Heart right ventricle (tissue), 16 donors: ENCODE measurements at places on chromosomes 6 and 20. TPM values are rescaled to one million over a fixed set of nuclear protein-coding genes. Genes with fewer than 3 reads are reported as not detected.

Gene HCRTR2
- not detected for total RNA-seq

Gene MCCD1
- total RNA-seq = not detected

GRCh38 chr6:163367497-163368183 is 46.9 kb upstream of the QKI start:
- DNase-seq = no peak

DNA sequence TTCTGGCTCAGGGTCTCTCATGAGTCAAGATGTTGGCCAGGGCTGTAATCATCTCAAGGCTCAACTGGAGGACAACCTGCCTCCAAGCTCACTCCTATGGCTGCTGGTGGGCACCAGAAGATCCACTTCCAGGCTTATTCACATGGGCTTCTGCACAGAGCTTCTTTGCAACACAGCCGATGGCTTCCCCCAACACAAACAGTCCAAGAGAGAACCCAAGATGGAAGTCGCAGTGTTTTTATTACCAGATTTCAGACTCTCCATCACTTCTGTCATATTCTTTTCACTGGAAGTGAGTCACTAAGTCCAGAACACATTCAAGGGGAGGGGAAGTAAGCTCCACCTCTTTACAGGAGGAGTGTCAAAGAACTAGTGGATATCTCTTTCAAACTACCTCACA is 75.5 kb downstream of the CD164 start:
- no peak for DNase-seq

DNA sequence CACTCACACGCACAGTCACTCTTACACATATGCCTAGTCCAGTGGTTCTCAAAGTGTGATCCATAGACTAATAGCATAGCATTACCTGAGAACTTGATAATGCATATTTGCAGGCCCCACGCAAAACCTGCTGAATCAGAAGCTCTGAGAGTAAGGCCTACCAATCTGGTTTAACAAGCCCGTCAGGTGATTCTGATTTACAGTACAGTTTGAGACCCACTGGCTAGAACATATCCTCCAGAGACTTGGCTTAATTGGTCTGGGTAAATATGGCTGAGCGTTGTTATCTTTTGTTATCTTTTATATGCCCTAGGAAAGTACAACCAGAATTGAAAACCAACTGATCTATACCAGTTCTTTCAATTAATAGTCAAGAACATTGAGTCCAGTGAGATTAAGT is 9.6 kb downstream of the TSPYL4 start:
- no peak for DNase-seq

DNA sequence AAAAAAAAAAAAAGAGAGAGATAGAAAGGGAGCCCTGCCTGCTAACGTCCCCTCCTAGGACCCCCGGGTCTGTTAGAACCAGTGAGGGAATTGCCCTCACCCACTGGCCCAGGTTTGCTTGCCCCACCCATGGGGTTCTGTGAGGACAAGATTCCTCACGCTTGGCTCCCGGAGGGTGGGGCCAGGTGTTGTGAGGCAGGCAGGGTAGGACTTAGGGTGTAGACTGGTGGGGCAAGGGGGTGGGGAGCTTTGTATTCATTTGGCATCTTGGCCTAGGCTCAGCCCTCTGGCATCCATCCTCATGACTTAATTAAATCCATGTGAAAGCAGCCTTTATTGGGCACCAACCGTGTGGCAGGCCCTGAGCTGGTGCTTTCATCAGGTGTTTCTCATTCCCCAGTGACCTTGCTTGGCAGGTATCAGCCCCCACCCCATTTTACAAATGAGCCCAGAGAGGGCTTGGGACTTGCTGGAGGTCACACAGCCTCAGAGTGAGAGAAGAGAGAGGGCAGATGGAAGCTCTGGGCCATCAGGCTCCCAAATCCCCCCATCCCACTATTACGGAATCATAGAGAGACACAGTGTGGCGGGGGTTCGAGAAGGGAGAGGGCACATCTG is 19.0 kb downstream of the RAB44 start:
- no peak for DNase-seq

- DNase-seq = no peak
Observed at GRCh38 chr6:31711233-31711632, 3.9 kb upstream of the LY6G6D start.

DNA sequence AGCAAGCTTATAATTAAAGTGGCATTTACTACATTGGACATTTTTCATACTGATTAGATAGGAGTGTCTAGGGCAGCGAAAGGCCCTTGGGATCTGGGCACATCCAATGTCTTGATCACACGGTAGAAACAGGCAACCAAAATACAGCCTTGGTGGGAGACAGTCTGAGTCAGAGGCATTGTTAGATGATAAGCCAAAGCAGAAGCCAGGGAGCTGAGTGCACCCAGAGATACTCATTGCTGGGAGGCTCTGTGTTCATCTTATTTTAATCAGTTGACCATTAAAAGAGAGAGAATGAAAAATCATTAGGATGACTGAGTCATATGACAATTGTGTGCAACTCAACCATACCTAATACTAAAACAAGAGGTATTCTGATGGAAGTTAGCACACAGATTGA is 109.5 kb downstream of the LCA5 start:
- DNase-seq = no peak

DNA sequence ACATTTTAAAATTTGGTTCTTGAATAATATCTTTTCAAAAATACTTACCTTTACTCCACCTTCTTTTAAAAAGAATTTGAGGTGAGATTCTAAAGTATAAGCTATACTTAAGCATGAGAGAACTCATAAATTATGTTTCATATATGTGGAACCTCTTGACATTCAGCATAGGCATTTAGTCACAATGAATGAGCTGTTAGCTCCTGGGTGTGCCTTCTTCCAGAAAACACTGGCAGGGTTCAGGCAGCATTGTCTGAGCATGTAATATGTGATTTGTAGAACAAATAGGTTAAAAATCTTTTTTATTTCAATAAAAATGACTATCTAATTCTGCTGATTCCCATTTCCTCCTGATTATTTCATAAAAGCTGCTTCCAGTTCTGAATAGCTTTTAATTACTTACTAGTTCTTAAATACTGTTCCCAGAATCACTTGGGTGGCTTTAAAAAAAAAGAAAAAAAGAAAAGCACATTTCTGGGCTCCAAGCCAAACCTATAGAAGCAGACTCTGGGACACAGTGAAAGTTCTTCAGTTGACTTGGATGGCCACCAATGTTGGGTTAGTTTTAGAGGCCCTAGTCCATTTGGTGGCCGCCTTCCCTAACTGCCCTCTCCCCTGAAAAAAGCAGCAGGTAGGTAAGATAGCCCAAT is 20.2 kb downstream of the RNF8 start:
- DNase-seq = no peak

Gene SHLD1
- 4.7 TPM for total RNA-seq

Gene CDSN
- 0.11 TPM for total RNA-seq

Gene EFCAB8
- total RNA-seq = not detected

DNA sequence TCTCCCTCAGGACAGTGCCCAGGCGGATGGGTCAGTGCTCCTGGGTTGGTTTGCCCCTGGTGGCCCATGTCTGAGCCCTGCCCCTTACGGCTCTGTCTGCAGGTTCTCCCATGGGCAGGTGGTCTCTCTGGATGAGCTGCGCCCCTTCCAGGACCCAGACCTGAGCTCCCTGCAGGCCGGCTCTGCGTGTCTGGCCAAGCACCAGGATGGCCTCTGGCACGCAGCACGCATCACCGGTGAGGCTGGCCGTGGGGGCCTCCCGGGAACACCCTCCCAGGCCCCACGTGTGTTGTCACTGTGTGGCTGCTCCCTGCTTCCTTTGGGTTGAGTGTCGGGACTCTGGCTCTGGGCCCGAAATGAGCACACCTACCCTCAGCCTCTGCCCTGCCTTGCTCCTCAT is 3.3 kb upstream of the LIME1 start:
- no peak for DNase-seq

DNA sequence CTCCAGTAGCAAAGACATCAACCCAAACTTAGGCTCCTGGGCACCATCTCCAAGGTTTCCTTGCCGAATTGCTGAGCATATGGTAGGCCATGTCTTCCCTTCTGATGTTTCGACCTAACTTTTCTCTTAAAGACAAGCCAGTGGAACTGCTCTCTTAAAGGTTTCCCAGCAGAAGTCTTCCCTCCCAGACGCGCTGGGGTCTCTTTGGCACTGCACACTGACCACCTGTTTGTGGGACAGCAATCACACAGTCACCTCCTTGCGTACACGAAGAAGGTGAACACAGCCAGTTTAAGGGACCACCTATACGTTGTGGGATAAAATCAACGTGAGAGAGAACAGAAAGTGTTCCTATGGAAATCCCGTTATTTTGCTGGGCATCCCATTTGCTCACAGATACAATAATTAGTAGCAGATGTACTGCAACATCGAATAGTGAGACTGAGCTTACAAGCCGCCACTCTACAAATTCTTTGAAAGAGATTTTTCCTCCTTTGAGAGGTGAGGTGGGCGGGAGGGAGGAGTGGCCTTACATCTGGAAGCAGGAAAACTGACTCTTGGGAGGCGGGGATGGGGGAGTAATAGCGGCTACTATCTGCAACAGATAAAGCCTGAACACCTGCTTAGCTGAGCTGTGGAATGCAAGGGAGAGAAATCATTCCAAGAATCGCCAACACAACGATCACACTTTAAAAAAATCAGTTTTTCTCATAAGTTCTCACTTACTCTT is 9.9 kb downstream of the GRIK2 start:
- DNase-seq = no peak

Gene VGLL2
- not detected for total RNA-seq

DNA sequence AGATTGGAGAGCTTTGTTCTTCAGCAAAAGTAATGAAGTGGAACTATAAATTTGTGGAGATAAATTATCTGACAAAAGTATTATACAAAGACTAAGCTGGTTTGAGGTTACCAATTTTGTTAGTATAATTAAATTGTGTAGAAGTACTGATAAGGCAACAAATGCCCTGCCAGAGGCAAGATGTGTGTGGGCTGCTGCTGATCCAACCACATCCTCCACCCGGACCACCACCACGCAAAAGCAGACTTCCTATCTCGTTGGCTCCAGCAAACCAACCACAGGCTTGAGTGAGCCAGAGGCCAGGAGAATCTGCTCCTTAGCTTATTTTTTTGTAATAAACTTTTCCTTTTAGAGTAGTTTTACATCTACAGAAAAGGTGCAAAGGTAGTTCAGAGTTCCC is 1.1 kb upstream of the MYLK4 start:
- DNase-seq = no peak

Gene ZBTB24
- 3.7 TPM for total RNA-seq

GRCh38 chr20:61719691-61720347 is 345.9 kb downstream of the TAF4 start:
- DNase-seq = no peak

DNA sequence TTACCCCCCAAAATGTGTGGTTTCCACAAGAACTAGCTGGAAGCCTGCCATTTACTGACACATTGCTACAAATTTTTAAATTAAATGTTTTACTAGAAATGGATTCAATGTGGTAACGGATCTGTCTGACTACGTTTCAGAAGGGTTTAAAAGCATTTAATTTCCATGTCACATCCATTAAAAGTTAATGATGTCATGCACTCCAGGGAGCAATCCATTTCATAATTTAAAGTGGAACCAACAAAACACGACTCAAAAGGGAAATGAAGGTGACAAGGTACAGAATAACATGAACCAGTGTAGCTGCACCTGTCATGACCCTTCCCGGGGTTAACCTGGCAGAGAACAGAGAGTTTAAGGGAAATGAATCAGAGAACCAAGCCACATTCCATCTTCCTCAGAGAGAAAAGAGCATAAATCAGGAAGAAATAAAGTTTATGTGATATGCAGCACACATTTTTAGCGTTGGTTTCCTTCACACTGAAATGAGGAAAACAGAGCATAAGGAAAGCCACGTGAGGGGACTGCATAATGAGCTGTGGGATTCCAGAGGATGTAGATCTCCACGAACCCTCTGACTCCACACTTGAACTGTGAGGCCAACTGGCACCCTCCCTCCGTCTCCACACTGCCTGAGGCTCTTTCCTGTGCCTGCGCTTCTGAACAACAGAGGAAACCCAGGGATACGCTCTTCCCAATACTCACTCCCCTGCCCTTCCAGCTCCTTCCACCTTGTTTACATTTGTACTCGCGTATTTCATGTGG is 170.3 kb upstream of the AHI1 start:
- DNase-seq = peak; percentile 25

DNA sequence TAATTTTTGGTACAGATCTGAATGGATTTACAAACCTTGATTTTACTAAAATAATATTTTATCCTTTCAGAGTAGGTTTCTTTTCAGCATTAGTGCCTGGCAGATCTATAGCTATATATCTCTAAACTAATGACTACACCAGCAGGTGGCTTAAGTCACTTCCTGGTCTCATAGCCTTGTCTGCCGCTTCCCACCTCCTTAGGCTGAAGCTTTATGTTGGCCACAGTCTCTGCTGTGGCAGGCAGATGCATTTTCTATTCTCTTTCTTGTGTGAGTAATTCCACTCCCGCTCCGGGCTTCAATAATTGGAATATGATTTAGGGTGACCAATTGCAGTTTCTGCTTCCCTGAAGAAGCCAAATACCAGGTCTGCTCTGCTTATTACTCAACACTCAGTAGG is 226.8 kb upstream of the HS3ST5 start:
- DNase-seq = no peak

DNA sequence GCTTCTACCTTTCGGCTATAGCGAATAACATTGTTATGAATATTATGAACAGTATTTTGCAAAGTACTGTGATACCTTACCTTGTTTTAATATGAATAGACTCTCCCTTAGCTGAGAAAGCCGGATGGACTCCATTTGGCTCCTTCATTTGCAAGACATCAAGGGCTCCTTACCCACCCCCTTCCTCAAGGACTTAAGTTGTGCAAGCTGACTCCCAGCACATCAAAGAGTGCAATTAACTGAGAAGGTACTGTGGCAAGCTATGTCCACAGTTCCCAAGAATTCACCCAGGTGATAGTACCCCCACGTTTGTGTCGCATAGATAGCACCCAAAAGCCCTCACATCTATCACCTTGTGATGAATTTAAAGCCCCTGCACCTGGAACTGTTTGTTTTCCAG is 11.2 kb downstream of the CST5 start:
- no peak for DNase-seq

GRCh38 chr6:146574211-146574610 is 24.6 kb upstream of the ADGB start:
- DNase-seq = no peak

GRCh38 chr6:18289283-18289682 is 25.0 kb upstream of the DEK start:
- DNase-seq = no peak

- no peak for DNase-seq
Observed at GRCh38 chr6:28264834-28265401, 2.0 kb upstream of the ZSCAN26 start.

DNA sequence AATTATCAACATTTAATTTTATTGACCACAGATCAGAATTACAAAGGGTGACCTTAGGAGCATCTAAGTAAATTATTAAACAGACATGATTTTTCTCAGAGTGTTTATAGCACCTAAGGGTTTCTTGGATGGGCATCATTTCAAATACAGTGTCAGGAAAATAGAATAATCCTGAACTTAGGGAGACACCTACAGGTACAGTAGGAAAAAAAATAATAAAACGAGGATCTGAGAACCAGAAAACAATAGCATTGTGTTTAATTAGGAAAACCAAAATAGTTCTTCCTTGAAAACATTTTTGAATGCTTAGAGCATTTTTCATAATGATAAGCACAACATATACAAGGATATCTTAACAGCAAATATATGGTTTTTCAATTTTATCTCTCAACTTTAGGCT is 39.2 kb downstream of the MMUT start:
- DNase-seq = no peak

GRCh38 chr6:112058243-112059032 is 4.5 kb downstream of the CCN6 start:
- DNase-seq = no peak

Gene FAM209B
- total RNA-seq = not detected
